ENCODE measurements at places on chromosomes 4 and X.
A peak's percentile ranks its signal among the peaks of the same experiment; 100 is the strongest.

GRCh38 chr4:128009428-128009827 lies 44.2 kb downstream of the ABHD18 start:
- DNase-seq = no peak

DNA sequence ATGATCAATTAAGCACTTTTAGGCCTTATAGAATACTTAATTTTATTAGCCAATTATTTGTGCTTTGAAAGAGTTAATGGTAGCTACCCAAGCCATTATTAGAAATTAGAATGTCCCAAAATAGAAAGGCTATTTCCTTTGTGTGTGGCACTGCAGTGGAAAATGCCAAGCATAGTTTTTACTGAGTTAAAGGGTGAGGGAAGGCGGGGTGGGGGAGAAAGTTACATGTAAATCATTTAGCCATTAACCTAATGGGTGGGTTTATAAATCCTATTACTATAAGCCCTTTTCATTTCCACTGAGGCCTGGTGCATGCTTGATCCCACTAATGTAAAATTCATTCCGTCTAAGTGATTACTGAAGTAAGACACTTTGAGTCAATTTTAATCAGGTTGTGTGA lies 105.8 kb downstream of the POLA1 start:
- no peak for DNase-seq

- no peak for DNase-seq
Measured at GRCh38 chrX:1185561-1185960, 26.9 kb downstream of the CRLF2 start.

DNA sequence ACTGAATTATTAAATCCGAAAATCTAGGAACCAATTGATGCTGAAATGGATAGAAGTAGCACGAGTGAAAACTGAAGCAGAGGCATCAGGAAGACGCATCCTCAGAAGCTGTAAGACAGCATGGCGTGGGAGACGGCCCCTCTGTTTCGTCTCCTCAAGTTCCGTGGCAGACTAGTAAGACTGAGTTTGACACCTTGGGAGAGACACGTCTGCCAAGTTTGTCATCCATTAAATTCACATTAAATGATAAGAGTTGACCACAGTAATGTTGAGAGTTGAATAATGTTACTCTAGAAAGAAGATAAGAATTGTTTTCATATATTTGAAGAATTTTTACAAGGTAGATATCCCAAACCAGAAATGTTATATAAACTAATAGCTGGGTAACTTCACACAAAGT lies 736.1 kb upstream of the FRG1 start:
- DNase-seq = no peak

DNA sequence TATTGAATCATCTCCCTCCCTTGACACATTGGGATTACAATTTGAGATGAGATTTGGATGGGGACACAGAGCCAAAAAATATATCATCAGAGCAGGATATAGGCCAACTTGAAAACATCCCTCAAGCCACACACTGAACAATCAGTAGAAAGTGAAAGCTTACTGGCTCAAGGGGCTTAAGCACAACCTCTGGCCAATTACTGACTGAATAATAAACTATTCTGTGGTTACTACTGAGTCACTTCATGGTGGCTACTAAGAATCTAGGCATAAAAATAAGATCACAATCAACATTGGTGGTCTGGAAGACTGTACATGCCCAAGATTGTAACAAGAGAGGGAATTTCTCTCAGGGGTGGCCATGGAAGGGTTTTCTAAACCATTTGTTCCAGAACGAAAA lies 27.4 kb upstream of the GPR174 start:
- DNase-seq = no peak

- no peak for DNase-seq
Measured at GRCh38 chr4:42452823-42453222, 55.5 kb downstream of the SHISA3 start.

DNA sequence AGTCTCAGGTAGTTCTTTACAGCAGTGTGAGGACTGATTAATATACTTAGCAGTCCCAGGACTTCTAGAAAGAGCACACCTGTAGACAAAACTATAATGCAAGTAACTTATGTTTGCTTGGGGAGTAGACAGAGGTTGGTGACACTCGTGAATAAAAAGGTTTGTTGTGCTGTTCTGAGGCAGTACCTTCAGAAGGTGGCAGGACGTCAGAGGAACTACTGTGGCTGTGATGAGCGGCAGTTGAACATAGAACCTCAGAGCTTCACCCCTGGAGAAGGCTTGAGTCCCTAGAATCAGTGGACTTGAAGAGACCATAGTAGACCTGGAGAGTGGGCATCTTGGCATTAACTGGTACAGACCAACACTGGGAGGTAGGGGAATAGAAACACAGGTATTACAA lies 3.3 kb upstream of the GBA3 start:
- DNase-seq = no peak

- no peak for DNase-seq
Measured at GRCh38 chrX:150014525-150014924, 76.2 kb upstream of the EOLA2 start.

DNA sequence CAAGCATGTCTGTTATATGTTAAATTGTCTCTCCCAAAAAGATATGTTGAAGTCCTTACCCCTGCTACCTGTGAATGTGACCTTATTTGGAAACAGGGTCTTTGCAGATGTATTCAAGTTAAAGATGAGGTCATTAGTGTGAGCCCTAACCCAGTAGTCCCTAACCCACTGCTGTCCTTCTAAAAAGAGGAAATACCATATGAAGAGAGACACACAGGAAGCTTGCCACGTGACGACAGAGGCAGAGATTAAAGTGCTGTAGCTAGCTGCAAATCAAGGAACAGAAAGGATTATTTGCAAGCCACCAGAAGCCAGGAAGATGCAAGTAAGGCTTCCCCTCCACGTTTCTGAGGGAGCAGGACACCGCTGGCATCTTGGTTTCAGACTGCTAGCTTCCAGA lies 150.1 kb downstream of the HNRNPD start:
- DNase-seq = peak; percentile 5

- DNase-seq = no peak
Measured at GRCh38 chrX:20664774-20665173, 398.1 kb upstream of the RPS6KA3 start.

DNA sequence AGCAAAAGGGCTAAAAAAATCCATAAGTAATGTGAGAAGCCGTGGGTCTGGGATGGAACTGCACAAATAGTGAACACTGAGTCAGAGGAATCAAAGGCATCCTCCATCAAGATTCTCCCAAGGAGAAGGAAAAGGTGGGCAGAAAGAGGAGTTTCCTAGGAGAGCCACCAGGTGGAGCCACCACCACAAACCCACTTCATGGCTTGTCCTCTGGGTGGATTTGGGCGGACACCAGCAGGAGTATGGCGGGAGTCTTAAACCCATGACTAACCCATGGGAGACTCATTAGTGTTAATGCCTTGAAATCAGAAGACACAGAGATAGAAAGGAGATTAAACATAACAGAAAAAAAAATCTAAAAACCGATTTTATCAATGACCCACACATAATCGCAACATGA lies 147.7 kb downstream of the SH3KBP1 start:
- DNase-seq = peak; percentile 42

DNA sequence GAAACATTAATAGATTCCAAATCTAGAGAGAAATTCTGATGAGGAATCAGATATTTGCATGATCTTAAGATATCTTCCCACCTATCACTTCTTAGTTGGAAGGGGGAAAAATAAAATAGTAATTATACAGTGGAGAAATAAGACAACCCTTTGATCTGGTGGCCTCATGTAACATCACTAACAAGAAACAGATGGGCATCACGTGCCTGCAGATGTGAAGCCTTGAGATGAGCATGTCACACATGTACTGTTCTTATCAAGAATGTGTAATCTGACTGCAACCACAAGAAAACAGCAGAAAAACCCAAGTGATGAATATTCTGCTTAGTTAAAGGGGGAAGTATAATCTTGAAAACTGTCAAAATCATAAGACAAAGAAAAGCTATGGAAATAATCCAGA lies 31.4 kb upstream of the NKX6-1 start:
- DNase-seq = no peak

GRCh38 chrX:103730796-103731493 lies 20.2 kb downstream of the TMEM31 start:
- no peak for DNase-seq

GRCh38 chr4:39888541-39888940 lies 89.2 kb downstream of the PDS5A start:
- DNase-seq = no peak

DNA sequence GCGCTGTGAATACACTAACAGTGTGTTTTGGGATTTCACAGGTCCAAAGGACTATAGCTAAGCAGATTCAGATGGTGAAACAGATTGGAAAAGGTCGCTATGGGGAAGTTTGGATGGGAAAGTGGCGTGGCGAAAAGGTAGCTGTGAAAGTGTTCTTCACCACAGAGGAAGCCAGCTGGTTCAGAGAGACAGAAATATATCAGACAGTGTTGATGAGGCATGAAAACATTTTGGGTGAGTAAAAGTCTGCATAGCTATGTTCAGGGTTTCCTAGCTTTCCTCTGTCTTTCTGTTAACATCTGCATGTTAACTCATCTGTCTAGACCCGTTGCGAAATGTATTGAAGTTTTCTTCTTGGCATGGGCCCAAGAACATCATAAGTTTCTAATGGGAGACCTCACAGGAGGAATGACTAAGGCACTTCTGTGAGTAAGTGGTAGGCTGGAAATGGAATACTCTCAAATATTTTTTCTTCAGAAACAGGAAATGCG lies 372.1 kb downstream of the BMPR1B start:
- no peak for DNase-seq

- DNase-seq = no peak
Measured at GRCh38 chr4:125440814-125441213, 126.1 kb downstream of the FAT4 start.

DNA sequence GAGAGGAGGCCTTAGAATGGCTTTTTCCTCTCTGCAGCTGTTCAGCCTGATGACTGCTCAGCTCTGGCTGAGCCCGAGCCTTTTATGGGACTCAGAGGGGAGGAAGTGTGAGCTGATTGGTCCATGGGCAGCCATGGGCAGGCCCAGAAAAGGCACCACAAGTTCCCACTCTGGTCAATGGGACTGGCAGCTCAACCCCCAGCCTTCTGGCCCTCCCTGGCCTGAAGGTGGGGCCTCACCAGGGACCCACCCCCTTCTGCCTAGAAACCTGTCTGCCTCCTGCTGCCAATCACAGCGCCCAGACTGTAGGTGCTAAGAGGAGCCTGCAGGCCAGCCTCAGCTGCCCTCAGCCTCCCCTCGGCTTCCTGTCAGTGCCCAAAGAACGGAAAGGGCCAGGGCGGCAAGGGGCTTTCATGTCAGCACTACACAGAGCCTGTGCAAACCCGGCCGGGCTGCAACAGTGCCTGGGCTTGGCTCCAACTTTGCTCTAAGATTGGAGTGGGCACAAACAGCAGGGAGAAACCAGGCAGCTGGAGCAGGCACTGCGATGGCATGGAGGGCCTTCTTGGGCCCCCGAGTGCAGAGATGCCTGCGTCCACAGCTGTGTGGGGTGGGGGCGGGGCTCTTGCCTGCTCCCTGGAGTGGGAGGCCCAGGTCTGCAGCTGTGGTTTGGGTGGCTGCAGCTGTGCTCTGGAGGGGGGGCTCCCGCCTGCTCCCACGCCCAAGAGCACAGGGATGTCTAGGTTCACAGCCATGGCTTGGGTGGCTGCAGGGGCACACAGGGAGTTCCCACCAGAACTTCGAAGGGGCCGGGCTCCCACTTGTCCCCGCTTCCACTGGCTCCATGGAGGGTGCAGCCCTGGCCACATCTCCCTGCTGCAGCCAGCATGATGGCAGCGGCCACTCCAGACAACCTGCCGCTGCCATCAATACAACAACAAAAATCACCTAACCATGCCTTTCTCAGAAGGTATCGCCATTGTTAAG lies 92.6 kb downstream of the NXF2 start:
- peak; percentile 5 for DNase-seq

DNA sequence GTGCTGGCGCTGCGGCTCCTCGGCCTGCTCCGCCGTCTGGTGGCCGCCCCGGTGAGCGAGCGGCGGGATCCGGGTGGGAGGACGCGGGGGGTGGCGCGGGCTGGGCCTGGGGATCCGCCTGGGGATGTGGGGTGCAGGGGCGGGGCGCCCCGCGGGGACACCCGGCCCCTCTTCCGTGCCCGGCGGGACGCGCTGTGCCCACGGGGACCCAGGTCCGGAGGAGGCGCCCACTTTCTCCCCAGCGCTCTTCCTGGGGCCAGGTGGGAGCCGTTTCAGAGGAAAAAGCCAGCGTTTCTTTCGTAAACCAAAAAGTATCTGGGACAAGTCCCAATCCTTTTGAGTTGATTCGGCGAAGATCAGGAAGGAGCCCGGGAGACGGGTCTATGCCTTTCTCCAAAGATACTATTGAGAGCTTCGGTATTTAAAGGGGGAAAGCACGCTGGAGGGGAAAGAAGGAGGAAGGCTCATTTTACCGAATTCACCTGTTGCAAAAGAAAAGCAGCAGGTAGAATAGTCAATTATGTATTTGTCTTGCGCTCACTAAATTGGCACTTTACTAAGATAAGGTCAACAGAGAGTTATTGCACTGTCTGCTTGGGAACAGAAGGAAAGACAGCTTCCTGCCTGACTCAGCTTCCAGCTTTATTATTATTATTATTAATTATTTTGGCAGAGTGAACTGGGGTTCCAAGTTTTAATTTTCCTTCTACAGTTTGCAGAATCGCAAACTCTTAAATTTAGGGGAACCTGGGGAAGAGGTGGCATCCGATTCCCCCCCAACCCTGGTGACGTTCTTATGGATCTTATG lies 81.5 kb upstream of the CD99 start:
- no peak for DNase-seq

DNA sequence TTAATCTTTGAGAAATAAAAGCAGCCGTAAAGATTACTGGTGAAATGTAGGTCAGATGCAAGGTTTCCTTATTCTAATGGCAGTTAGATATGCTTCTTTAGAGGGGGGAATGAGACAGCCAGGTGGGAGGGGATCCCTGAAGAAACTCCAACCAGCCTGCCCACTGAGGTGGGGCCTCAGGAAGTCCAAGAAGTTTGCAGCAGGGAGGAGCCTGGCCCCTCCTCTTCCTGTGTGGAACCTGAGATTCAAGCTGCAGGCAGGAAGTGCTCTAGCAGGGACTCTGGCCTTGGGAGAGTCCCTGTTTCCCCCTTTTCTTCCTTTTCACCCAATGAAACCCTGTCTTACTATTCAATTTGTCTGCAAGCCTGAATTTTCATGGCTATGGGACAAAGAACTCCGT lies 101.4 kb upstream of the SLITRK2 start:
- no peak for DNase-seq

- no peak for DNase-seq
Measured at GRCh38 chr4:7828011-7828720, 111.5 kb downstream of the AFAP1 start.

DNA sequence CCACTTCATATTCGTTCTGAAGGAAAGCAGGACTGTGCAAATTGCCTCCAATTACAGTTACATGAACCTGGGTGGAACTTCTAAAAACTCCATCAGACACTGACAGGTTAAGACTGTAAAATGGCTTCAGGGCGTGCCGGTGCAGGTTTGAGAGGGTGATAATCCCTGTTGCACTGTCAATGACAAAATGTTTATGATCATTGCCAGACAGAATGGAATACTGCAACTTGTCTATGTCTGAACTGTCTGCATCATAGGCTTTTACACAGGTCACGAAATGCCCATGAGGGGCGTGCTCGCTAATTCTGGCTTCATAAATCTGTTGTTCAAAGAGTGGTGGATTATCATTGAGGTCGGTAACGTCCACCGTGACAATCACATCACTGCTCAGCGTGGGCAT lies 63.7 kb upstream of the MTNR1A start:
- DNase-seq = no peak
